ENCODE measurements at places on chromosomes 5 and 9.

- DNase-seq: no peak
Measured at GRCh38 chr9:126599047-126599650, 14.6 kb upstream of the LMX1B start.

GRCh38 chr5:157978061-157978460 is 119.1 kb upstream of the CLINT1 start:
- DNase-seq: no peak

GRCh38 chr5:119458911-119459632 is 6.8 kb downstream of the HSD17B4 start:
- DNase-seq: no peak

GRCh38 chr5:149680810-149681221 is 49.3 kb upstream of the PPARGC1B start:
- DNase-seq: peak; percentile 82

DNA sequence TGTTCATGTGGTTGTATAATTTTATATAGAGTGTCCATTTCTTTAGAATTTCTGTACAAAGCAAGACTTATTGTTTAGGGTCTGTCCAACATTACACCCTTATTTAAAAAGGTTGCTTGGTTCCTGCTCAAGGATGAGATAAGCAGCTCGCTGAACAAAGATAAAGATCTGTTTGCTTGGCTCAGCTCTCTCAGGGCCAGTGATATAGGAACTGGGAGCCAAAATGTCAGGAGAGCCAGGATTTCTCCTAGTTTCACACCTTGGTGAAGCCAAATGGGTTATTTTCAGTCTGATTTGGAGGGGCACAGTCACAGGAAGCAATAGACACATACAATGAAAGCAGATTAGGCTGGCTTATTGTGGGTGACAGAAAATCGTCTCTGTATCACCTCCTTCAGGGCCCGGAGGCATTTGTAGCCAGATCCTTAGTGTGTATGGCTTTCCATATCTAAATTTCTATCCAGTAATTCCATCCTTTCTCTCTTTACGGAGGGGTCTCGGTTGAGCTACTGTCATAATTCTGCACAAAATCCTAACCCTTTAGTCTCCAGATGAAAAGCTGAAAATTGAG is 396.4 kb downstream of the TMEM232 start:
- no peak for DNase-seq

- DNase-seq: no peak
Measured at GRCh38 chr5:170219615-170220014, 13.2 kb upstream of the C5orf58 start.

- DNase-seq: no peak
Measured at GRCh38 chr9:20199111-20199510, 410.3 kb upstream of the SLC24A2 start.

DNA sequence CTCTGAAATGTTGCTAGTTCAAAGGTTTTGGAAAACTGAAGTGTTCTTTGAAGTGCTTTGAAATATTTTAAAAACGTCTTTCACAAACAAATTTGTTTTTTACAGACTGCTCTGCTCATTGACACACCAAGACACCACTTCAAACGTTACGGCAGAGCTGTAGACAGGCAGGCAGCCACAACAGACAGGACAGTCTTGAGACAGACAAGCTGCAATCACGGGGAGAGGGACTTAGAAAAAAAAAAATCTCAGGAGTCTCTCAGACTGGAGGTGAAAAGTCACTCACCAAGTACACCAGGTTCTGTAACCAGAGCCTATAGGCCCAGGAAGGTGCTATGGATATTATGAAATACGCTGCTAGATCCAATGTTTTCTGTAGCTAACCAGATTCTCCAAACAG is 135.4 kb downstream of the ISL1 start:
- no peak for DNase-seq

DNA sequence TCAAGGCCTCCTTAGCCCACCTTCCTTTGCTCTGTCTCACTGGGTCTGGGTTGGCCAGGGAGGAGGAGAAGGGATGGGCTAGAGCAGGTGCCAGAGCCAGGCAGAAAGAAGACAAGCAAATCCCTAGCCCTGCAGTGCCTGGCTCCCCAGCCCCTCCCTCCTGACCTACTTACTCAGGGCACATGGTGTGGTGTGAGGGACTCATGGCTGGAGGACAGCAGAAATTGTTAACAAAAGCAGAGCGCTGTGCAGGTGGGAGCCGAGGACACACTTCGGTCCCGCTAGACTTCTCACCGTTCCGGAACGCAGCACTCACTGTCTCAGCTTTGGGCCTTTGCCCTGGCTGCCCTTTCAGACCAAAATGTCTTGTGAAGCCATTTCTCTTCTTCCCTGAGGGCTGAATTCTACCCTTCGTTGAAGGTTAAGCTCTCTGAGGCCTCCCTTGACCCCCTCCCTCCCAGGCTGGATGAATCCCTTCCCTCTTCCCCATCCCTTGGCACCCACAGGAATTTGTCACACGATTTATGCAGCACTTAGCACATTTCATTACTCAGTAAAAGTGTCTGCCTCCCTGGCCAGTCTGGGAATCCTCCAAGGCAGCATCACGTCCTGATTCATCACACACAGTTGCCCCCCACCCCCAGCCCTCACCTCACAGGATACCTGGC is 263.9 kb upstream of the TRPC7 start:
- no peak for DNase-seq

GRCh38 chr5:143115381-143115780 is 288.1 kb downstream of the NR3C1 start:
- no peak for DNase-seq

GRCh38 chr5:54909911-54910870 is 75.2 kb downstream of the ESM1 start:
- DNase-seq: no peak

- DNase-seq: no peak
Measured at GRCh38 chr5:14397717-14398116, 183.9 kb upstream of the OTULINL start.

DNA sequence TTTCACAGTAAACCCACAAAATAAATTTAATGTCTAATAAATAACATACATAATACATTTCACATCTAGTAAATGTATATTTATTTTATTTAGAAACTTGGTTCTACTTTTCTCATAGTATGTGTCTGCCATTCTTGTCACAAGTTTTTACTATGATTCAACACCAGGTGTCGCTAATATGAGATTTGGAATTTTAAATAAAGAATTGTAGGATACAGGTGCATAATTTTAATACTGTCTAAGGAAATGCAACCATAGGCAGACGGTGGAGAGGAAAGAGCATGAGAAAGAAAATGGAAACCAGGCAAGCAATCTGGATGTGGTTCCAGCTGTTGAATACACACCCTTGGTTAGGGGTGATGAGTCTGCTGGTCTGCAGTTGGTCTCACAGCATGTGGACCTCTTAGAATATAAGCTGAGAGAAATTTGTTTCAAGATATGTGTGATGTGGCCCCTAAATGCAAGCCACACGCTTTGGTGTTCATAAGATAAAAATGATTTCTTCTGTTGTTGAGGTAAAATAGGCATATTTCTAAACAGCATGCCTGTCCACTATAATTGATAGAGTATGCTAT is 114.7 kb upstream of the TXNDC8 start:
- DNase-seq: no peak

DNA sequence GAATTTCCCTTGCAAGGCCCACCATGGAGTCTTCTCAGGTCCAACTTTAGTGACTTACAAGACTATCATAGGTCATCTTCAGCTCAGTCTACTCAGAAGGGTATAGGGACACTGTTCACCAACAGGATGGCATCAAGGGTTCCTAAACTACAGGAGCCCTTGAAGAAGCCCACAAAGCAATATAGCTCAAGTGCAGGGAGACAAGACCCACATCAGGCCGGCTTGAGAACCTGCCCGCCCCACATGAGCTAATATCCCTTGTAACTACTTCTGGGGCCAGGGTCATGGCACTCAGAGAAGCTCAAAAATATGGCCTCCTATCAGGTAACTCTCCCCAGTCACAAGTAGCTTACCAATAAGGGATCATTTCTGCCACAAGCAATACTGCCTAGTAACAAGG is 249.9 kb downstream of the CDK5RAP2 start:
- no peak for DNase-seq

GRCh38 chr9:33988219-33988890 is 60.3 kb downstream of the UBAP2 start:
- DNase-seq: peak; percentile 73

DNA sequence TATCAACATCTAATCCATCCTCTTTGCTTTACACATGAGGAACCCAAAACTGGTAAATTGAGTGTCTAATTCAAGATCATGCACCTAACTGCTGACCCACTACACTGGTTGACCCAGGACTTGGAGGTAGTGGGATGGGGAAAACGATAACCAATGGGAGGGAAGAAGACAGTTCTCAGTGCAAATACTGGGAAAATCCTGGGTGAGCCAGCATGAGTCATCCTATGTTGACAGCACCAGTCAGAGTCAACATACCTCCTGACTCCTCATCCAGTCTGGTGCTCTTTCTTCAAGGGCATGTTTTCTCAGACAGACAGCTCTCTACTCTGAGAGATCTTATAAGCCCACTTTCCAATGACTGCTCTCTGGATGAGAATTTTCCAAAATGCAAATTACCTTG is 232.8 kb upstream of the PTGER4 start:
- DNase-seq: no peak

DNA sequence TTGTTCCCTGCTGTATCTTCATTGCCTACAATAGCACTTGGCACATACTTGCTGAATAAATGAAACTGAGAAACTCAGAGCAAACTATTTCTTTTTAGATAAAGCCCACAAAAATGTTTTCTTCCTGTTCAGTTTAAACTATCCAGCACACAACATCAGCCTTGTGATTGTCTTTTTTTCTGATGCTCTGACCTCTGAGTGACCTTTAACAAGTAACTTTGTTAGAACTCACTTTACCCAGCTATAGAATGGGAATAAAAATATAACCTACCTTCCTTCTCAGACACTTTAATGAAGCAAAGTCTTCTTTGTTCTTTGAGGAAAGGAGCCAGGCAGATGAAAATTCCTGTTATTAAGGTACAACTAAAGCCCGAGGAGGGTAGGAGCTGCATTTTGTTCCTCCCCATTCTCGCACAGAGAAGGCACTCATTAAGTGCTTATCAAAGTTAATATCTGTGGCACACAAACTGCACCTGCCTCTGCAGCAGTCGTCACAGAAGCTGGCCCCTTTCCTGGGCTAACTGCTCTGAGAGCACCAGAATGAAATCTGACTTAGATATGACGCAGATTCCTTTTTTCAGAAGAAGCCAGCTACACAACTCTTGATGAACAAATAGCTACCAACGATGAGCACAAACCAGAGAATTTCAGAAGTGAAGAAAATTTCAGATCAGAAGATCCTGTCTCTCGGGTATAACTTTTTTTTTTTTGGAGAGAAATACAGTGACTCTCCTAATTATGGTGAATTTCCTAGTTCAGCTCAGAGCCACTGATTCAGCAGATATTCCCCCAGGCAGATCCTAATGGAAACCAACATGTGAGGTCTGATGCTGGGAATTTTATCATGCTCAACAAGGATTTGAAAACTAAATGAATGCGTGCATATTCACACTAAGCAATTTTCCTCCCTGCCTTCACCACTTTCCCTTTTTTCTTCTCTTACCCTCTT is 31.0 kb upstream of the NR3C1 start:
- peak; percentile 31 for DNase-seq

GRCh38 chr9:77176686-77177142 is 620 bp upstream of the VPS13A start:
- DNase-seq: no peak

DNA sequence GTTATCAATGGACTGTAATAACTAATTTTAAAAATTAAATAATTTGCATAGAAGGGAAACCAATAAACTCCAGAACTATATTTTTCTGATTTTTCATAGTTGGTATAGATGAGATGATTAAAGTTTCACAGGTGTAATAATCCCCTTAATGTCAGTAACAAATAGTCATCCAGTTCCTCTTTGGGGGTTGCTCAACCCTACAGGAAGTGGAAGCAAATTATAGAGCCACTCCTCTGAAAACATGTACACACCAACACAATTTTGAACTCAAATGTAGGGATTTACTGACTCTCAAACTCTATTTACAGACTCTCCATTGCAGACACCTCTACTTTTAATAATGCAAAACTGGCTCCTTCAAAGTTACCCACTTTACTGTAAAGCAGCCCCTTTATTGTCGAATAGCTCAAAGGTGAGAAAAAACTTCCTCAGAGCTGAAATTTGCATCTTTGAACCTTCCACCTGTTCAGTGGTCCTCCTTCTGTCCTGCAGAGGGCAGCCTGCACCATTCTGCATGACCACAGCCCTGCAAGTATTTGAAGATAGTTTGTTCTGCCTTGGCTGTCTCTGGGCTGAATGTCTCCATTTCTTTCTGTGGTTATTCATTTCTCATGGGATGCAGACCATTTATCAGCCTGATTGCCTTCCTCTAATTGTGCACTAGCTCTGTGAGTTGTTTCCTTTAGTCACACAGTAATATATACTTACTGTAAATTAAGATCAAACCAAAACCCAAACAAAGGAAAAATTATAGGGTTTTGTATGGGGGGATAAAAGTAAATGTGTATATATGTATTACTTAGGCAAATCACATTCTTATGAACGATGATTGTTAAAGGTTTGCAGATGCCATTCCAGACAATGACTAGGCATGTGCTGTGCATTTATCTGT is 383.2 kb upstream of the SGCD start:
- peak; percentile 56 for DNase-seq

DNA sequence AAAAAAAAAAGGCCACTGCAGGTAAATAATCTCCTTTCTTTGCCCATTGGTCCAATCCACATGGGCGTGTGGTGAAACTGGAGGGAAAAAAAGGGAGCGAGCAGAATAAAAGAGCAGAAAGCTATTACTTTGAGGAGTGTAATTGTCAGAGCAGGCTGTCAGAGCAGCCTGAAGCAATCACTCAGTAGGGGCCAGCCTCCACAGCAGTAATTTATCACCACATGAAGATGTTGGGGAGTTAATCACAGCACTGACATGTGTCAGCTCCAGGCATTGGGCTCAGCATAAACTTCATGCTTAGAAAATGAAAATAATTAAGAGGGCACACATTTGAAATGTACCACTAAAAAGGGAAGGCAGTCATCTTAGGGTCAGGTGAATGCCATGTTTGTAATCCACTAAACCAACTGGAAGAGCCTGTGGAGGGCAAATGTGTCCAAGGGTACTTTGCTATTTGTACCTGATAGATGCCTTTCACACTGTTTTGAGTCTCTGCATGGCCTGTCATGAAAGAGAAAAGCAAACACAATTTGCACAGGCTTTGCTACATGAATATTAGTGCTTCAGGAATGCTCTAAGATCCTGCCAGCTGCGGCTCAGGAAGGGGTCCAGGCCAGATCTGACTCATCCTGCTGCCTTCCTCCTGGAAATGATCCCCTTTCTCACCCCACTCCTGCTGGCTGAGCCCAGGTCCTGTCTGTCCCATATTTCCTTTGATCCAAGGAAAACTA is 2.9 kb upstream of the PTGER4 start:
- no peak for DNase-seq

DNA sequence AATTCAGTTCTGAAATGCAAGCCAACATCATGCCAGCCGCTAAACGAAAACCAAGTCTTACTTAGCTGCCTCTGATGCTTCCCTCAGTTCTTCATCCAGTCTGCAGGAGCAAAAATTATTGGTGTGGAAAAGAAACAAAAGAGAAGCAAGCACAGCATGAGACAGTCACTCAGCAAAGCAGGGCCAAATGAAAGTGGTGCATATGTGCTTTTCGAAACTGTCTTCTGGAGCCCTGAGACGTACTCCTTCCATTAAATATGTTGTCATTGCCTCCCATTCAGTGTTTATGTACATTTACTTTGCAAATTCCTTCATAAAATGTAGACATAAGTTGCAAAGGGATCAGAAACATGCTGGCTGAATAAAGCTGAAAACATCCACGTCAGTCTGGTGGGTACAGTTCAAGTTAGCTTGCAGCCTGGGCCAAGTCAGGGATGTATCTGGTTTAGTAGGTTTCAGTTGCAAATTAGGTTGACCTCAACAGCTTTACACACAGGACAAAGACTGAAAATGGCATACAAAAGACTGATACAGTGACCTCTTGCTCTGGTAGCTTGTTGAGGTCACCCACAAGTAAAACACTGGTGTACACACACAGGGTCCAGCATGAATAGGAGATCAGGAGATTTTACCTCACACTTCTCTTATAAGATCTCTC is 139.7 kb upstream of the PCA3 start:
- DNase-seq: peak; percentile 18
